MCF 10A (cell line): ENCODE measurements at places on chromosomes 6 and 20. TPM values are rescaled to one million over a fixed set of nuclear protein-coding genes. Genes with fewer than 3 reads are reported as not detected.

HLA-DPA1 gene
- not detected in 2 replicates for total RNA-seq

DNA sequence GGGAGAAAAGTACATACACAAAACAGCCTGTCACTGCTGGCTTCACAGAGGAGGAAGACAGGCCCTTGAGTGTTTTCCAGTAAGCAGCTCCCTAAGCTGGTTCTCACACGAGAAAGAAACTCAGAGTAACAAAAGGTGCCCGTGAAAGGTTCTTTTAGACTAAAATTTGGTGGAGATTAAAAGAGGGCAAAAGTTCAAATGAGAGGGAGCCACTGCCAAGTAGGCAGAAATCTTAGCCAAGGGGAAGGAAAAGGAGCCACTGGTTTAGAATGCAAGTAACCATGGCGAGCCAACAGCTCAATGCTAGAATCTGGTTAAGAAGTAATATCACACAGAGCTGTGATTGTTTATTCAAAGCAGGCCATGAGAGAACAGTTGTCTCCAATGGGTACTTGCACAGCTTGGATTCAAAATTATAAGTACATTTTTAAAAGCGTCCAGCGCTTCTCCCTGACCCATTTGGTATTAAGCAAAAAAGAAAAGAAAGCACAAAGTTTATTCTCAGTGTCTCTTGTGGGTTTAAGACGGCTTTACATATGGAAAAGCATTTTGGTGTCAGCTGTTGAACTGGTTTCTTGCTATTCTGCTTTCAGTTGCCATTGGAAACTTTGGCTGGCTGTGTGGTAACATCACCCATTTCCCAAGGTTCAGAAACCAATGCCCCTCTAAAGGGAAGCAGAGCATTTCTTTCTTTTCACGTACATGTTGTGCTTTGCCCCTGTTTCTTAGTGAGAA, 648.5 kb downstream of the RNF144B start:
- DNase-seq = no peak
- H3K4me3 ChIP-seq = no peak overlapping the region
- H3K4me1 ChIP-seq = no peaks in the 10 kb centered on the region
- H3K27ac ChIP-seq = no peak overlapping the region
- H3K36me3 ChIP-seq = no peaks in the 10 kb centered on the region
- no peaks in the 10 kb centered on the region for H3K27me3 ChIP-seq

GRCh38 chr20:17171746-17172280, 55.0 kb upstream of the PCSK2 start:
- no peak overlapping the region for H3K4me3 ChIP-seq
- H3K36me3 ChIP-seq = no peaks in the 10 kb centered on the region
- H3K27ac ChIP-seq = no peak overlapping the region
- peaks cover 55% of the 10 kb centered on the region for H3K27me3 ChIP-seq

GRCh38 chr6:72783035-72783434, 161.2 kb downstream of the KCNQ5 start:
- no peak for DNase-seq
- H3K4me3 ChIP-seq = no peak overlapping the region
- H3K4me1 ChIP-seq = peaks cover 32% of the 10 kb centered on the region
- H3K36me3 ChIP-seq = no peaks in the 10 kb centered on the region

DEFB113 gene
- not detected in 2 replicates for total RNA-seq

DNA sequence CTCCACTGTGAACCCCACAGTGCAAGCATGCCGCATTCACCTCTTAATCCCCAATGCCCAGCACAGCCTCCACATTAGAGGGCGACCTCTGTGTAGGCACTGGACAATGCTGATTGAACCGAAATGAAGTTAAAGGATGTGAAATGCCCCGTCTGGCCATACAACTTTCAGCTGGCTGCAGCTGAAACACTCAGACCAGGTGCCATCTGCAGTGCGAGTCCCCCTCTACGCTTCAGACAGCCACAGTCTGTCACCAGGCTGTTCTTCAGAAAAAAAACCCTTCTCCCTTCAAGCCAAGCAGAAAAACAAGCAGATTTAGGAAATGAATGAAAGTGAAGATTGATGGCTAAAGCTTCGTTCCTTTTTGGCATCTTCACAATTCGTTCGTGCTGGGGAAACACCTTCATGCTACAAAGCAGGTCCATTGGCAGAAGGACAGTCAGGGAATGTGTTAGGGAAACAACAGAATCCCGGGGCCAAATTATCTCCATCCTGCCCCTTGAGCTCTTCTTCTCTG, 44.7 kb downstream of the TNFAIP3 start:
- peaks cover 15% of the 10 kb centered on the region for H3K27me3 ChIP-seq
- no peaks in the 10 kb centered on the region for H3K4me1 ChIP-seq
- H3K27ac ChIP-seq = no peak overlapping the region
- no peak for DNase-seq
- H3K4me3 ChIP-seq = no peak overlapping the region

DNA sequence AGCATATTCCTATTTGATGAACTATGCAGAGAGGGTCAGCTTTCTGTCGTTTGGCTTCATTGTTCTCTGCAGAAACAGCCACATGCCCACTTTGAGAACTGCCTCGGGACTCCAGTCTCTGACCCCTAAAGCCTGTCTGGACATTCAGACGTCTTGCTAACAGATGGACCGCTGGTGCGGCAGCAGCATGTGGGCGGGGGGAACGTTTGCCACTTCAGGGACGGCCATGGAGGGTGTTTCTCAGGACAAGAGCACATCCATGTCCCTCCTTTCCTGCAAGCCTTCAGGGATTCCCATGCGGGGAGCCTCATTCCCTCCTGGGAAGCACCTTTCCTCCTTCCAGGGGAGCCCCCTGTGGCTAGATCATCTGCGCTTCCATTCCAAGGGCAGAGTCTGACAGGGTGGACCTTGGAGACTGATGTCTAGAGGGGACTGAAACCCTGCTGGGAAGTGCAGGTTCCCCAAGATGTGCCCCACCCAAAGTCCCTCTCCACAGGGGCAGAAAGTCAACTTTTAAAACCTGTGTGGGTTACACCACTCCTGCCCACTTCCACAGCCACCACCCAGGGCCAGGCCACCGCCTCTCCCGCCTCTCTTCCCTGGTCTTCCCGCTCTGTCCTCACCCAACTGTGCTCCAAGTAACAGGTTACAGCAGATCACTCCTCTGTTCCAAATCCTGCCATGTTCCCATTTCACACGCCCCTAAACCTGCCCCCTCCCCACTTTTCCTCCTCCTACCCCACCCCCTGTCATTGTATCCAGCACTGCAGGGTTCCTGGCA, 94.8 kb upstream of the PMEPA1 start:
- no peak overlapping the region for H3K4me3 ChIP-seq
- DNase-seq = no peak
- H3K27me3 ChIP-seq = peaks cover 16% of the 10 kb centered on the region
- H3K36me3 ChIP-seq = no peaks in the 10 kb centered on the region
- no peak overlapping the region for H3K27ac ChIP-seq
- peaks cover 10% of the 10 kb centered on the region for H3K4me1 ChIP-seq
